ENCODE measurements at places on chromosomes 2 and 18.

- DNase-seq: no peak
Measured at GRCh38 chr2:207510148-207510547, 19.6 kb upstream of the CREB1 start.

- DNase-seq: no peak
Measured at GRCh38 chr2:181104512-181105115, 124.2 kb downstream of the UBE2E3 start.

GRCh38 chr2:204899983-204900382, 354.7 kb downstream of the PARD3B start:
- DNase-seq: no peak

DNA sequence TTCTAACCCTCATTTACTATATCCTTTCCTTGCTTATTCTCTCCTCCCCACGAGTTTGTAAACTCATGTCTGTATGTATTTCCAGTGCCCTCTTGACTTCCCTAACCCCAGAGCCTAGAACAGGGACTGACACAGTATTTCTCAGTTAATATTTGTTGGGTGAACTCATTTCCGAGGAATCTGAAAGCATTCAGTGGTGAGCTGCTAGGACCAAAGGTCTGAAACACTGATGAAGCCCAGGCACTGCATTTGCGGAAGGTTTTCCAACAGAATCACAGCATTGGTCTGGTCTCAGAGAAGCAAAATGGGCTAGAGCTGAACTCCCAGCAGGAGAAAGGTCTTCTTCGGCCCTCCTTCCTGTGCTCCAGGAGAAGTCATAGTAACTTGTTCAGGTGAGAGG, 56.8 kb downstream of the SOX11 start:
- no peak for DNase-seq

GRCh38 chr2:232982926-232983668, 30.0 kb downstream of the NGEF start:
- DNase-seq: no peak

- DNase-seq: no peak
Measured at GRCh38 chr2:212894026-212894425, 257.4 kb downstream of the IKZF2 start.
